NCI-H1105 (cell line): ENCODE measurements at places on chromosomes 12 and 14.

DNA sequence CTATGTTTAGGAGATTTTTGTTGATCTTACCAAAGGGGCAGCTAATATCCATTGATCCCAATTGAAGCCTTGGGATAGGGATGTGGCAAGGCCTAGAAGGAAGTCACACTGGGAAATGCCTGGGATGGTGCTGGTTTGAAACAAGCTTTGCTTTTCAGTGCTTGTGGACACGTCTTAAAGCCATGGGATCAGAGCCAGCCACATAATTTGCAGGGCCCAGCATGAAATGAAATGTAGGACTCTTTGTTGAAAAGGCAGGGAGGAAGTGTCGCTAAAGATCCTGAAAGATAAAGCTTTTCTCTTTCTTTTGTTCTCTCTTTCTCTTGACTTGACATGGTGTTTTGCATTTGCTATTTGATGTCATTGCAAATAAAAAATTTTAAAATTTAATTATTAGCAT, 5.0 kb downstream of the TTC9 start:
- no peak for DNase-seq

DNA sequence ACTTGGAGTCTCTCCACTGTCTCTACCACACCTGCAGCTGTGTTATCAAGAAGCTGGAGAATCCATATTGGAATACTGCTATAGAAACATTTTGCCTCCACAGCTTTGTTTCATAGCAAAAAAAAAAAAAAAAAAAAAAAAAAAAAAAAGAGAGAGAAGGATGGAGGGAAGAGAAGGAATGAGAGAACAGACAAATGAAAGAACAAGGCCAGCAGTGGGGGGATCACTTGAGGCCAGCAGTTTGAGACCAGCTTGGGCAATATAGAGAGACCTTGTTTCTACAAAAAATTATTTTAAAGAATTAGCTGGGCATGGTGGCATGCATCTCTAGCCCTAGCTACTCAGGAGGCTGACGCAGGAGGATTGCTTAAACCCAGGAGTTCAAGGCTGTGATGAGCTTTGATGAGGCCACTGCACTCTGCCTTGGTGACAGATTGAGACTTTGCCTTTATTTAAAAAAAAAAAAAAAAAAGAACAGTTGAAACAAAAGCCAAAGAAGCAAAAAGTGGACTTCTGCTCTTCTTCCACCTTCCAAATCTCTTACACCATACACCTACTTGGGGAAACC, 8.1 kb downstream of the VEZT start:
- no peak for DNase-seq

DNA sequence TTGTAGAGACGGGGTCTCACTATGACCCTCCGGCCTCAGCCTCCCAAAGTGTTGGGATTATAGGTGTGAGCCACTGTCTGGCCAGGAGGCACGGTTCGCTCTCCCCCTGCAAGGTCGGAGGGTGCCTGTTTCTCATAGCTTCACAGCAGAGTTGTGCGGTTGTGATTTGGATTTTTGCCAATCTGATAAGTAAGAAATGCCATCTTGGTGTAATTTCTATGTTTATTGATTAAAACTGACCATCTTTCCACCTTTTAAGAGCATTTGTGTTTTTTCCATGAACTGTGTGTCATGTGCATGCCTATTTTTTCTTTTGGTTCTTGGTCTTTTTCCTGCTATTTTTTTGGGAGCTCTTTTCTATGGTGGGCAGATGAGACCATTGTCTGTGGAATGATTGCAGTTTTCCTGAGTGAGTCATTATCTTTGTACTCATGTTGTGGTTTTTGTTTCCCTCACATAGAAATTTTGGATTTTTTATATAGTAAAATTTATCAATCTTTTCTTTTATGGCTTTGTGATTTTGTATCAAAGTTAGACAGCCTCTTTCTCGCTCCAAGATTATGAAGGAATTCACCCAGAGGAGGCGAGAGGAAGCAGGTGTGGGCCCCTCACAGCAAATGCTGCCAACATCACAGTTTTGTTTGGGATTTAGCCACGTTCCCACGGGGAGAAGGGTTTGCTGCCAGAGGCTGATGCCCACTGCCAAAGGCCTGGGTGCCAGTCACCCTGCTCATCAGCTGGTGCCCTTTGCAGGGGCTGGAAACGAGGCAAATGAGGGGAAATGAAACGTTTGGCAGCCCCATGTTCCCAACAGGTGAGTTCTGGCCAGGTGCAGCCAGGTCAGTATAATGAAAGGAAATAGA, 47.2 kb downstream of the RFX4 start:
- no peak for DNase-seq

DNA sequence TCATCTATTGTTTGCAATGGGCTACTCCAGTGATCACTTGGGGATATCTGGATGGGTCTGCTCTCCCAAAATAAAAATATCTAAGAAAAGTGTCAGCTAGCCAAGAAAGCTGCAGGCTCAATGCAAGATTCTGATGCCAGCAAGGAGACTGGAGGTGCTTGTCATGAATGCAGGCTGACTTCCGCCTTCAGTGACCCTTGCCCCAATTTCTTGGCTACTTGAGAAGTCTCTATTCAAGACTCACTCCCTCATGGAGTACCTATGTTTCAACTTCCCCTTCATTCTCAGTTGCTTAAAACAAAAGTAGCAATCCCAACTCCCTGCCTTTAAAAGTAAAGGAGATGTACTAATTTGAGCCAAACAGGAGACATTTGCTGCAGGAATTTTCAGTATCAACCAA, 123.9 kb downstream of the GPR65 start:
- no peak for DNase-seq

DNA sequence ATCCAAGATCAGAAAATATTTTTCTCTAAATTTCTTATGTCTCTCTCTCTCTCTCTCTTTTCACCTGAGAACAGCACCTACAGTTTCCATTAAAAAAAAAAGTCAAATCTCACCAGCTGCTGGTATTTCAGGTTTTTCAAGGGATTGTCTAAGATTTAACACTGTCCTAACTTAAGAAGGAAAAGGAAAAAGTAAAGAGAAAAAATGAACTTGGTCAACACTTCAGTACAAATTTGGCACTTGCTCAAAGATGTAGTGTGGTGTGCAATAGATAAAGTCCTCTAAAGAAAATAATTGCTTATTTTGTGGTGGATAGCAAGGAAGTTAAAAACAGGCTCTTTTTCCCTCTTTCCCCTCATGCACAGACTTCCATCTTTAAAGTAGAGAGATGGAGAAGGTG, 416.2 kb downstream of the SOX5 start:
- no peak for DNase-seq
